CD4-positive, alpha-beta T cell treated with Interferon alpha-2 for 1 hour (primary cell): ENCODE measurements at places on chromosomes 12 and 14.

- DNase-seq, result no peak
Measured at GRCh38 chr12:124440841-124441381, 126.5 kb downstream of the NCOR2 start.

DNA sequence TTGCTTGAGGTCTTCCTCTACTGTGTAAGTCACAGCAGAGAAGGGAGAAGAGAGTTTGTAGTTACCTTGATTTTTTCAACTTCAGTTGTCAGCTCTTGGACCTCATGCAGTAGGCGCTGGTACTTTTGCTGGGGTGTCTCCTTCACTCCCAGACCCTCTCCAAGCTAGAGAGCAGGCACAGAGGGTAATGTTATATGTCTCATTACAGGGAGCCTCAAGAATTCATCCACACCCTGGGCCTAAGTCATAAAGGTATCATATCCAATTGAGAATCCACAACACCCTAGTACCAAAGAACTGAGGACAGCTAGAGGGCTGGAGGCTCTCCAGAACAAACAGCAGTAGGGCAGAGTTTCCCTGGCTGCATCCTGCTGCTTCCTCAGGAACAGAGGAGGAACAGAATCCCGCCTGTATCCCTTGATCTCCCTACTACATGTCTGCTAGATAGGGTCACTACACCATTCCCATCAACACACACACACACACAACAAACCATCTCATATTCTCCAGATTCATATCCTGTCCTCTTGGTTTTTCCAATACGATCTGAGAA, 11.9 kb downstream of the DCTN2 start:
- no peak for DNase-seq

GRCh38 chr12:55171445-55171844, 45.2 kb downstream of the OR9K2 start:
- DNase-seq, result no peak

GRCh38 chr12:58761308-58761707, 159.0 kb downstream of the LRIG3 start:
- no peak for DNase-seq

DNA sequence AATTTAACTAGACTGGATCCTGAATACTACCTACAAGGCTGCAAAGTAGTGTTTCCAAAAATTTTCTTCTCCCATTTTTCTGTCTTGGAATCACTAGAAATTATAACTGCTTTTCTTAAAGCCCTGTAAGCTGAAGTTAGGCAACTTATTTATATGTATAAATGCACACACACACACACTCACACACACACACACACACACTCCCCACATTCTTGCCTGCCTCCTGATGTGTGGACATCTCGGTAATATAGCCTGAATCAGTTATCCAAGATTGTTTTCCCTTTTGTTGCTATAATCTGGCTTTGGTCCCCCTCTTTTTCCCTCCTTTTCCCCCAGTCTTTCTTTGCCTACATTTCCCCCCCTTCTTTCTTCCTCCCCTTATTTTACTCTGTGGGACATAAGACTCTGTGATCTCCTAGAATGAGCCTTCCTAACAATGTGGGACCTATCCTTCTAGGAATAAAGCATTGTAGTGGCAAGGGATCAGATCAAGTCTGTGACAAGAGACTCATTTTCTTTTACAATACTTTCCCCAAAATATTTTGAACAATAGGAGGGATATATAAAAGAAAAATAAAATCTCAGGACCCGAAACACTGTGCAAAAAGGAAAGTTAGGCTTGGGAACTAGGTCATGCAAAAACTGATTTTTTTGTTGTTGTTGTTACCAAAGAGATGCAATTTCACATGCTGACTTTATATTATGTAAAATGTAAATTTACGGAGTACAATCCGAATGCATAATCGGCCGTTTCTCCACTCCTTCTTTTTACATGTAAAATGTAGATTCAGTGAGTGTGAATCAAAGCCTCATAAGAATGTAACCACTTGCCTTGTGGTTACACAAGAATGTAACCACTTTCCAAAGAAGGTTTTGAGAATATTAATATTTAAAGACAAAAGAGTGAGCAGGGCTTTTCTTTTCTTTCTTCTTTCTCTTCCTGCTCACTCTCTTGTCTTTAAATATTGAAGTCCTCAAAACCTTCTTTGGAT, 26.3 kb upstream of the CD69 start:
- no peak for DNase-seq

GRCh38 chr14:68392393-68393141, 400.3 kb downstream of the ZFP36L1 start:
- DNase-seq, result peak; percentile 45

- no peak for DNase-seq
Measured at GRCh38 chr12:88062474-88062873, 33.3 kb upstream of the C12orf50 start.
